CD4-positive, alpha-beta T cell treated with Interleukin-2 at 100 ng/mL for 4 hours (primary cell): ENCODE measurements at places on chromosomes 11 and 22.

DNA sequence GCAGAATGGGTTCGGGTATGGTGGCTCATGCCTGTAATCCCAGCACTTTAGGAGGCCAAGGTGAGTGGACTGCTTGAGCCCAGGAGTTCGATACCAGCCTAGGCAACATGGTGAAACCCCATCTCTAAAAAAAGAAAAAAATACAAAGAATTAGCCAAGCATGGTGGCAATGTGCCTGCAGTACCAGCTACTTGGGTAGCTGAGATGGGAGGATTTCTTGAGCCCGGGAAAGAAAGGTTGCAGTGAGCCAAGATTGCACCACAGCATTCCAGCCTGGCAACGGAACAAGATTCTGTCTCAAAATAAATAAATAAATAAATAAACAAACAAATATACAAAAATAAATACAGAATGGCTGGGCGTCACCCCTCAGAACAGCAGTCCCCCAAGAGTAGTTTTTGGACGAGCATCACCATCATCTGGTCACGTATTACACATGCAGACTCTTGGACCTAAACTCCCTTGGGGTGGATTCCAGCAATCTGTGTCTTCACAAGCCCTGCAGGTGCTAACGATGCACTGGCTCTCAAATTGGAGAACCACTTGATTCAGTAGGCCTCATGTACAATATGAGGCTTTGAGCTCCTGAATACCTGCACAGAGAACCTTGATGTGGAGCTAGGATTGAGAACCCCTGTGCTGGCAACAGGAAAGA, 33.5 kb downstream of the CLMP start:
- no peak for DNase-seq

DNA sequence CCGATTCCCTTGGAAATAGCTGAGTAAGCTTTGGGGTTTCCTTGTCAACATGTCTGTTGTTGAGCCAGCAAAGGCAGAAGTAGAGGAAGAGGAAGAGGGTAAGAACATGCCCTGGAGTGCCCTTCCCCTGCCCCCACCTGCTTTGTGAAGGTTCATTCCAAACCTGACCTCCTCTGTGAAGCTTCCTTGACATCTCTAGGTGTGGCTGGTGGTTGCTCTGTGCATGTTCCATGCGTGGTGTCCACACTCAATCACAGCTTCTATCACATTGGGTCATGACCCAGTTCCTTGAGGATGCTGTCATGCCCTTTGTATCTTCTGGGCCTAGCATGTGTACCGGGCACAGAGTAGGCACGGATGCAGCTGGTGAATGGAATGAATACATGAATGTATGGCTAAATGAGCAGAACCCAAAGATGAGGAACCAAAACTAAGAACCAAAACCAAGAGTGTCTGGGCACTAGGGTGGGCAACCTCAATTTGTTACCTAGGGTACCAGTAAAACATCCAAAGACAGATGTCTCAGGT, 23.7 kb upstream of the FXYD6 start:
- DNase-seq: no peak

- no peak for DNase-seq
Measured at GRCh38 chr11:27916541-27917100, 191.3 kb downstream of the KIF18A start.

GRCh38 chr11:62004473-62004872, 37.0 kb upstream of the FTH1 start:
- DNase-seq: no peak

GRCh38 chr11:79431535-79431934, 9.3 kb downstream of the TENM4 start:
- no peak for DNase-seq

DNA sequence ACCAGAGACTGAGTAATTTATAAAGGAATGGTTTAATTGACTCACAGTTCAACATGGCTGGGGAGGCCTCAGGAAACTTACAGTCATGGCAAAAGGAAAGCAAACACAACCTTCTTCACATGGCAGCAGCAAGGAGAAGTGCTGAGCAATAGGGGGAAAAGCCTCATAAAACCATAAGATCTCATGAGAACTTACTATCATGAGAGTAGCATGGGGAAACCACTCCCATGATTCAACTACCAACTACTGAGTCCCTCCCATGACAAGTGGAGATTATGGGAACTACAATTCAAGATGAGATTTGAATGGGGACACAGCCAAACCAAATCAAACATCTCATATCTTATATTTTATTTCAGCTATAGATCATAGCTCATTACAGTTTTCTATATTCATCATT, 33.0 kb downstream of the GRIA4 start:
- DNase-seq: no peak

DNA sequence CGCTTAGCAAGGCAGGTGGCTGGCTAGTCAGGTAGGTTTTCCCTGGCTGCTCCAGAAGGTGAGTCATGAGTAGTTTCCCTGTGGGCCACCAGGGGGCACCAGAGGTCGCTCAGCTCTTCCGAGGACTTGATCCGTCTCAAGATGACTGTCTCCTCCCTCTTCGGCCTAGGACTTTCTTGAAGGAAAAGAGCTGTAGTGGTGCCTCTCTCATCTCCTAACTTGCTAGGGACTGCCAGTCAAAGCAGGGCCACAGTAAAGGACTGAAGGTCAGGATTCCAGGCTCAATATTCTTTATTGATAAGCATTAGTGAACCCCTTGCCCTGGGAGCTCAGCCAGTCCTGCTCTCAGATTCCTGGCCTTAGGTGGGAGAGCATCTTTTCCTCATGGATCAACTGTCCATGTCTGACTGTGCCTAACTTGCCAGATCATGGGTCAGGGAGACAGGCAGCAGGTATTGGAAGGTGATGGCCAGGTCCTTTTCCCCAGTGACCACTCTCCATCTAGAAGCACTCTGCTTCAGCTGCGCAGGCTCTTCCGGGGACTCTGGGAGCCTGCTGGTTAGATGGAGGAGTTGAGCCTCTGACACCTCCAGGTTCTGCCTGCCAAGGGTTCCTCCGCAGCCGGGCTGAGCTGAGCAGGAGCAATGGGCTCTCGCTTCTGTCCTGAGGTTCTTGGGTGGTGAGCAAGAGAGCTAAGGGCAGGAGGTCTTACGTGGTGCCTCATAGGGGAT, 1.9 kb downstream of the POLD4 start:
- peak; percentile 73 for DNase-seq

GRCh38 chr22:48212727-48213126, 1450.3 kb downstream of the TBC1D22A start:
- no peak for DNase-seq

GRCh38 chr11:125228445-125228844, 63.9 kb downstream of the PKNOX2 start:
- no peak for DNase-seq

DNA sequence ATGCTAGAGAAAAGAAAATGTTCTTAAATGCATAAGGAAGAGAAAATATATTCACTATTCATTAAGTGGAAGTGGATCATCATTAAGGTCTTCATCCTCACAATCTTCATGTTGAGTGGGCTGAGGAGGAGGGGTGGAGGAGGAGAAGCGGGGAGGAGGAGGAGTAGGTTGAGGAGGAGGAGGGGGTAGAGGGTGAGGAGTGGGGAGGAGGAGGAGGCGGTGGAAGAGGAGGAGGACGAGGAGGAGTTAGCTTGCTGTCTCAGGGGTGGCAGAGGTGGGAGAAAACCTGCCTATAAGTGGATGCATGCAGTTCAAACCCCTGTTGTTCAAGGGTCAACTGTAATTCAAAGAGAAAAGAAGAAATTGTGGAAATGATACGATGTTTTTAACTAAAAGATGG, 71.6 kb downstream of the MYEOV start:
- DNase-seq: no peak

GRCh38 chr11:127864861-127865260, 722.5 kb downstream of the ETS1 start:
- no peak for DNase-seq

GRCh38 chr22:31080164-31080847, 812 bp upstream of the SMTN start:
- DNase-seq: no peak

DNA sequence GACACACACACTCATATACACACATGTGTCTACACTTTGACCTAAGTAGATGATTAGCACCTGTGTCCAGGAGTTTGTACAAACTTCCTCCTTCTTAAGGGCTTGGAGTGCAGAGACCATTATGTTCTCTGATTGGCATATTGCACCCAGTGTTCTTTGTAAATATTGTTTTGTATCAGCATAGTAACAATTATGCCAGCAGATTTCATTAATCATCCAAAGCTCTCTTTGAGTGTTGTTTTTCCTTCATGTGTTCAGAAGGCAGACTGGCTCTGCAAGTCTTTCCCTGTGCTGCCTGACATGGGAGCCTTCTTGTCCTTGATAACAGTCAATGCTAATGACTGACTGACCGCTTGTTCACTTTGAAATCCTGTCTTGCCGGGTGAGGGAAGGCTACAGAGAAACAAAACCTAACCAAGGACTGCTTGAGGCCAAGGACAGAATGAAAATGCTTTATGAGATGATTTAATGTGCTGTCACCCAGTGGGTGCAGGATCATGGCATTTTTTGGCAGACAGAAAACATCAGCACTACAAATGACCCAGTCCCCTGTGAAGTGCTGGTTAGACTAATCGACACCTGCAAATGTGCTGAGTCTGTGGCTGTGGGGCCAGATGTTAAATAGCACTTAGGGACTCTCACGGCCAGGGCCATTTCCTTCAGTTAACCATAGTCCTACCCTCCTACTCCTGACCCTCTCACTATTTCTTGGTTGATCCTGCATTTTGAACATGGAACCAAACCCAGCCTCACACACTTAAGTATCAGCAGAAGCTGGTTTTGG, 6.6 kb upstream of the BARX2 start:
- no peak for DNase-seq

DNA sequence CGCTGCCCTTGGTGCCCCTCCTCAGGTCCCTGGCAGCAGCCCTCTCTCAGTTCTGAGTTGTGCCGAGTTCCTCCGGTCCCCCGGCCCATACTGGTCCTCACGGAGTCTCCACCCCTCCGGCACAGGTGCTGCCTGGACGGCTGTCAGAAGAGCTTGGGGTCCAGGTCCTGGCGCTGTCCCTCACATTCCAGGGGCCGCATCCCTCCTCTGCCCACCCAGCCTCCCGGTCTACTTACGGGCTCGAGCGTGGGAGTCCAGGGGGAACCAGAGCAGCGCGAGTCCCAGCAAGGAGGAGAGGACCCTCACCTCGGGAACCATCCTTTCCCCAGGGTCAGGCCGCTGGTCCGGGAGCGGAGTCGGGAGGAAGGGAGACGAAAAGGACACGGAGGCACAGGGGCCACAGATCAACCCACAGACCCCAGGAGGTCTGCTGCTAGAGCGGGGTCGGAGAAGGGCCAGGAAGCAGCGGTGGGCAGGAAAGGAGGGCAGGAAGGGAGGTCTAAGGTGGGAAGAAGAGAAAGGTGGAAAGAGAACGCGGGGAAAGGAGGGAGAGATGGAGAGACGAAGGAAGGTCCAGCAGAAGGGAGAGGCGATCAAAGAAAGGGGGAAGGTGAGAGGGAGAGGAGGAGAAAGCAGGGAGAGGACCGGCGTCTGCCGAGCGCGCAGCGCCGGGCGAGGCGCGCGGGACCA, 510 bp downstream of the CHRDL2 start:
- no peak for DNase-seq

DNA sequence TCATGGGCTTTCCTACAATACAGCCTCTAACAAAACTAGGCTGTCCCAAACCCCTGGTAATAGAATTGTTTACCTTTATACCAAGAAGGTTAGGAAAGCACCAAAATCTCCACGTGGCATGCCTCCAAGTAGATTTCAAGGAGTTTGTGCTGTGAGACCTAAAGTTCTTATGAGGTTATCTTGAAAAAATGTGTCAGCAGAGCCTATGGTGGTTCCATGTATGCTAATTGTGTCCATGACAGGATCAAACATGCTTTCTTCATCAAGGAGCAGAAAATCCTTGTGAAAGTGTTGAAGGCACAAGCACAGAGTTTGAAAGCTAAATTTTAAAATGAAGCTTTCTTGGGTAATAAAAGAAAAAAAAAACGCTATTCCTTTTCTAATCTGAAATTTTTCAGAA, 36.2 kb downstream of the CCDC73 start:
- no peak for DNase-seq

GRCh38 chr11:2142762-2143202, 3.6 kb upstream of the IGF2 start:
- DNase-seq: no peak

DNA sequence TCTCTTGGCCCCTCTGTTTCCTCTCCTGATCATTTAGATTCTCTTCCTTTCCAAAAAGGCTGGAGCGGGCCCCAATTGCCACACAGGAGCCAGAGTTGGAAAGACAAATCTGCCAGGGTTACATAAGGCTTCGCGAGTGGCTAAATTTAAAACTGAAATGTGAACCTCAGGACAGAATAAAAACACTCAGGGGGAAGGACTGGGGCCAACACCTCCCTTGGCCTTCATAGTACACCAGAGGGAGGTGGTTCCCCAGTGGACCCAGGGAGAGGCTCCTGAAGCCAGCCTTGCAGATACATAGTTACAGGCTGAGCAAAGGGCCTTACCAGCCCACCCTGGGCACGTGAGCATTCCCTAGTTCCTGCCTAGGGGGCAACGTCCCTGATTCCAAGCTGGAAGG, 150.1 kb downstream of the MN1 start:
- DNase-seq: no peak

- no peak for DNase-seq
Measured at GRCh38 chr11:132551016-132551415, 981.3 kb downstream of the OPCML start.

- DNase-seq: peak; percentile 85
Measured at GRCh38 chr11:117843666-117844484, 19.3 kb upstream of the FXYD2 start.

GRCh38 chr11:75780888-75781287, 12.3 kb downstream of the DGAT2 start:
- DNase-seq: no peak

DNA sequence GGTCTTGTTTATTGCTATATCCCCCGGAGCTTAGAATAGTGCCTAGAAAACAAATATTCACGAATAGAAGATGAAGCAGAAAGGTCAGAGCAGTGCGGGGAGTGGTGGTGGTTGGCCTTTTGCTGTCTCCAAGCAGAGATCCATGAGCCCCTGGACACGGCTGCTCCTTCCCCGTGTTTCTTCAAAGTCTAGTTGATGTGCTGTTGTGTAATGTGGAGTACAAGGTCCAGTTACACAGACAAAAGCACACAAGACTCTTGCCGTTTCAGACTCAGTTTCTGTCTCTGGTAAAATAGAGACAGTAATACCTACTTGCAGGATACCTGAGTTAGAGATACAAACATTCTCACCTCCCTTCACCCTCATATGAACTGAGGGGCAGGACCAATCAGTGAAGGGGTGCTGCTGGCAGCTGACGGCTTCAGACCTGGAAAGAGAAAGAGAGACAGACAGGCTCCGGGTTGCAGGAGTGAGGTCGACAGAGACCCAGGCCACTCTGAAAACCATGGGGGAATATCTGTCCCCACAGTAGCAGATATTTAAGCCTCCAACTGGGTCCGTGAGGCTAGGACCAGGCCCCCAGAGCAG, 56.2 kb downstream of the RASSF10 start:
- DNase-seq: no peak

- DNase-seq: no peak
Measured at GRCh38 chr11:21814169-21814568, 378.7 kb upstream of the ANO5 start.

- no peak for DNase-seq
Measured at GRCh38 chr11:30496935-30497334, 89.2 kb downstream of the MPPED2 start.
